ENCODE measurements at places on chromosomes 1 and 21.

DNA sequence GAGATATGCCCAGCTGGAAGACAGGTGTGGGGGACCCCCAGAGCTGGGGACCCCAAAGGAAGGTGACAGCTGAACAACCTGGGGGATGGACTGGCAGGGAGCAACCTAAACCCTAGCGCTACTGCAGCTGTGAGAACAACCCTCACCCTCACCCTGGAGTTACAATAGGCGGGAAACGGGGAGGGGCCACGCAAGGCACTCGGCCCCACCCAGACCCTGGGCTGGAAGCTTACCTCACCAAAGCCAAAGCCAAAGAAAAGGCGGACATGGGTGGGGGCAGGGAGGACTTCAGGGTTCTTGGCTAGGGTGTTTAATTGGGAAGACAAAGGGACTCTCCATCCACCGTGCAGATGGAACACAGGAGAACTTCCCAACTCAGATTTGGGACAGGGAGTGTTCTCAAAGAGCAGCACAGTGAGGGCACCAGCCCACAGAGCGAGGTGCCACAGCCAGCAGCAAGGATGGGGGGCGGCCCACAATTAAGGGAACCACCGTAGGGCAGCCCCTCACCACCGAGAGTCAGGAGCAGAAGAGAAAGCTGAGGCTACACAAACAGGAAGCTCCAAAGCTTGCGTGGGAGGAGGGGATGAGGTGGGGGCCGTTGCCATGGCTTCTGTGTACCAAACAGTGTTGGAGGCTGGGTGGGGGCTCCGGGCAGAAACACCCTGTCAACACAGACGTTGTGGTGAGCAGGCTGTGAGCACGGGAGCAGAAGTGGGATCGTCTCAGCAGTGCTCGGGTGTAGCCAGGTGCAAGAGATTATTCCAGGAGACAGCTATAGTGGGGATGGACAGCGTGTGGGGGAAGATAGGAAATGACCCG is 1.9 kb downstream of the TAGLN2 start:
- DNase-seq = peak; percentile 78

DNA sequence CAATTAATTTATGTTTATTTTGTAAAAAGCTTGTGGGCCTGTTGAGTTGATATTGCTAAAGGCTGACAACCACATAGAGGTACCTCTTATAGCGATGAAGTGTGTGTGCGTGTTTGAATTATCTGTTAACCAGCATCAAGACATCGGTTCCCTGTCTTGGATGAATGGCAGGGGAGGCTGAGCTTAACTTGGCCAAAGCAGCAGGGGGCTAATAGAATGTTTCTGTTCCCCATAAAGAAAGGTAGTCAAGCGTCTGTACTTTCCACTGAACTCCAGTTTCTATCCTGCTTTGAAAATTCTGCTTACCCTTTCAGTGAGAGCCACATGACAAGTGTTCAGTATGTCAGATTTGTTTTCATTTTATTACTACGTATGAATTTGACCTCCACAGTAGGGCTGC is 63.0 kb downstream of the ROR1 start:
- DNase-seq = no peak

GRCh38 chr1:21909787-21910503 is 27.2 kb downstream of the HSPG2 start:
- no peak for DNase-seq

DNA sequence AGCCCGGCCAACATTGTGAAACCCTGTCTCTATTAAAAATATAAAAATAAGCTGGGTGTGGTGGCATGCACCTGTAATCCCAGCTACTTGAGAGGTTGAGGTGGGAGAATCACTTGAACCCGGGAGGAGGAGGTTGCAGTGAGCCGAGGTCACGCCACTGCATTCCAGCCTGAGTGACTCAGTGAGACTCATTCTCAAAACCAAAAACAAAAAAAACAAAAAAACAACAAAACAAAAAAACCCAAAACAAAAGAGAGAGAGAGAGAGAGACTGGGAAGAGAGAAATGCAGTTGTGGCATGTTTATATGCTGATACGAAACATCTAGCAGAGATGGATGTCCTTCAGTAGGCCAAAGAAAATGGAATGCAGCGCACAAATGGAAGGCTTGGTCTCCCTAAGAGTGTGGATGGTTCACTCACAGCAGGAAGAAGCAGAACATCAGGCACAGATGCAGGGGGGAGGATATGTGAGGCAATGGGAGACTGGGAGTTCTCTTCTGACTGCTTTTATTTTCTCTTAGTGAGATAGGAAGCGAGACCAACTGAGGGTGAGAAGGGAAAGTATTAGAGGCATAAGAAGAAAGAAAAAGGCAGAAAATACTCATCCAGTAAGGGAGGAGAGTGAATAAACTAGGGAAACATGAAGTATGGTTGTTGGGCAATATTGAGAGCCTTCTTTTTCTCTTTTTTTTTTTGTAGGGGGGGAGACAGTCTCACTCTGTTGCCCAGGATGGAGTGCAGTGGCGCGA is 16.0 kb downstream of the THEM4 start:
- DNase-seq = no peak

DNA sequence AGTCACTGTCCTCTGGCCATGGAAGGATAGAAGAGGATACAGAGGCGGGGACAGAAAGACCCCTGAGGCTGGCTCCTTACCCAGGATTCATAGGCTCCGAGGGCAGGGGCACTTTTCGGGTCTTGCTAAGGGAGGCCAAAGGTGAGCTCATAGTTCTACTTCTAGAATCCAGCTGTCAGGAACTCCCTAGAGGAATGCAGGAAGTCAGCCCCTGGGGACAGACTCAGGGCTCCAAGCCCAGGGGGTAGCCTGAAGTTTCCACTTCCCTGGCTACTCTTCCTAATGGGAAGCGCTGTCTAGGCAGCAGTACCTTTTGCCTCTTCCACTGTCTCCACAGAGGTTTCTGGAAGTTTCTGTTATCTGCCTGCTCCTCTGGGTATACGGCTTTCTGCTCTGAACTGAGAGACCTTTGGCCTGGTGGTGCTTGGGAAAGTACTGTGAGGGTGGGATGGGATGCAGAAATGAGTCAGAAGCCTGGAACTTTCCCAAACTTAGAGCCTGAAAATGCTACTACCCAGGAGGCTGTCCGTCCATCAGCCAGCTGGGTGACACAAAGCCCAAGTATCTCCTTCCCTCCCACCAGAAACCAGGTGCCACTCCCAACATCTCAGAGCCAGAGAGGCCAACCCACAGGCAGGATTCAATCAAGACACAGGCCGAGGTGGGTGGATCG is 3.6 kb downstream of the UBXN11 start:
- peak; percentile 68 for DNase-seq

Measured in fibroblast of the conjunctiva (primary cell).